ENCODE measurements at places on chromosomes 1 and 21.

DNA sequence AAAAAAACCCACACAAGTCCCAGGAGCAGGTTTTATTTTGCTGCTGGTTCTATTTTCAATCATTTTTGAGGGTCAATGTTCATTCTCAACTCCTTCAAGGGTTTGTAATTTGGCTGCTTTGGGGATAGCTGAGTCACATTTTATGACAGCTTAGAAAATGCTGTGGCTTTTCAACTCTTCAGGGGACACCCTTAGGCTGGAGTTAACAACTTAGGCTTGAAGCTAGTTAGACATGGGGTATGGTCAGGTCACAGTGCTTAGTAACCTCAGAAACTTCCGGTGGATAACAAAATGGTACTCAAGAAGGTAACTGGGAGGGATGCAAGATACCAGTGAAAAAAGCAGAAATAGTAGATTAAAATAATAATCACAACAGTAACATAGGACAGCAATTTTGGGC lies 308.8 kb downstream of the HHIPL2 start:
- DNase-seq: no peak

GRCh38 chr1:12756768-12757413 lies 10.9 kb downstream of the CFAP107 start:
- DNase-seq: no peak

DNA sequence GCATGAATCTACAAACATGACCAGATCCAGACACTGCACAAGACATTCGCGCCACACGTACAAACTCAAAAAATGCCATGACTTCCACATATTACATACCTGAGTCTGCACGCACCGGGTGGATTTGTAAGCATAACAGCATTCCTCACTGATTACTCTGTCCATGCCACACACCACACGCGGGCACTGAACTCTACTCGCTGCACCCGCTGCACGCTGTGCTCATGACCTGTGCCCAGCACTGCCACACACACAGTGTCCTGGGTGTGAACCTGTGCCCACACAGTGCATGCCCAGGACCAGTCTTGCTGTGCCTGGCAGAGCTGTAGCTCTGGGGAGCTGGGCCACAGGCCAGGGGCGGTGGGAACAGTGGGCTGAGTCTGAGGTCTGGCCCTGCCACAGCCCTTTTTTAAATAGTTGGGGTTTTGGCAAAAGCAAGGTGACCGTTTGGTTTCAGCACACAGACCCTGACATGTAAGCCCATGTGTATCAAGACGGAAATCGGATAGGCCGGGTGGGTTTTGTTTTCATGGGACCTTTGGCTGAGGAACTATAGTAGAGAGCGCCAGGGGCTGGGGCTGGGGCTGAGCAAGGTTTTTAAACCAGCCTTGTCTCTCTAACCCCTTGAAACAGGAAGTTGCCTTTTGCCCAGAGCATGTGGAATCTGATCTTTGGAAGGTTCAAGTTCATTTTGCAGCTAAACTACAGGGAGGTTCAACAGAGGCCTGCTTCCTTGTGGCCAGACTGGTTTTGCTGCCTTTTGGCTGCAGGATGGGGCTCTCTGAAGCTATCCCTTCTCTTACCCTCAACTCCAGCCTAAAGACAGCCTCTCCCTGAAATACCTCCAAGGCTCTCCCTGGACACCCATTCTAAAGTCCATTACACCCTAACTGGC lies 12.3 kb upstream of the GOLT1A start:
- DNase-seq: no peak

DNA sequence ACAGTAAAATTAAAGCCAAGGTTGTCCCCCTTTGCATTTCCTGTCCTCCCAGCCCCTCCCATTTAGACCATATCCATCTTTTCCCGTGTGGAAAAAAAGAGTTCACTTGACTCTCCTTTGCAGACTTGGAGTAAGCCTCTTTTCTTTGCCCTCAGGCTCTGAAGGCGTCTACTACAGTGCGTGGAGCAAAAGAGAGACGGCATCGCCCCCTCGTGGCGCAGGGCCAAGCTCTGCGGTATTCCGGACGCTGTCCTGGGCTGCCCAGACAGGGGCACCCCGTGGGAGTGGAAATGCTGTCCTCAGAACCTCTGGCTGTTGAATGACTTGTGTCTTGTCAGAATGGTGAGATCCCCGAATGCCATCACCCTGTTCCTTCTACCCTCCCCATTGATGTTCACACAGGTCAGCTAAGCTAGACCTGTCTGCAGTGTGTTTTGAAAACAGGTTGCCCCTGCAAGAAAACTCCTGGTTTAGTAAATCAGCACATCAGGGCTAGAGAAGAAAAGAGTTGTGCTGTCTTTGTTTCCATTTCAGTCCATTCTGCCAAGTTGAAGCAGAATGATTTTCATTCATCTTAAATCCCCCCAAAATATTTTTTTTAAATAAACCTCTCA lies 12.3 kb upstream of the GJA8 start:
- DNase-seq: peak; percentile 42

GRCh38 chr1:149942207-149942606 lies 5.5 kb upstream of the MTMR11 start:
- no peak for DNase-seq

GRCh38 chr1:160032165-160032820 lies 503 bp upstream of the PIGM start:
- DNase-seq: no peak

- no peak for DNase-seq
These were observed 280.3 kb upstream of the FMN2 start for GRCh38 chr1:239811211-239811885.

- DNase-seq: no peak
These were observed 4.1 kb downstream of the CD84 start for GRCh38 chr1:160575112-160575664.

DNA sequence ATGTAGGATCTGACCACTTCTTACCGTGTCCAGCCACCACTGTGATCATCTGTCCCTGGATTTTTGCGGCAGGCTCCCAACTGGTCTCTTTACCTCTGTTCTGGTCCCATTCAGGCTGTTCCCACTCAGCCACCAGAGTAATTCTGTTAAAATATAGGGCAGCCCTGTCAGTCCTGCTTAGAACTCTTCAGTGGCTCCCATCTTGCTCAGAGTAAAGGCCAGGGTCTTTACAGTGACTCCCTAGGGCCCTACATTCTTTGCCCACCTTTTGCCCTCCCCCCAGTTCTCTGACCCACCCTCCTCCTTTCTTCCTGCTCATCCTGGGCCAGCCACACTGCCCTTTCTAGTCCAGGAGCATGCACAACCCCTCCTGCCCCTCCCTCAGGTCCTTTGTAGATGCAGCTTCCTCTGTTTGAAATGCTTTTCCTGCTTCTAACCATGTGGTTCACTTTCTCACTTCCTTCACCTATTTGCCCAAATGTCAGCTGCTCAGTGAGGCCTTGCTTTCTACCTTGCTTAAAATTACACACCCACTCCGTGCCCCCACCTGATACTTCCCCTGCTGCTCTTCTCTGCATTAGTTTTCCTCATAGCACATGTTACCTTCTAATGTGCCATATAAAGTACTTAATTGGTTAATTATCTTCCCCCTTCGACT lies 7.8 kb downstream of the UBIAD1 start:
- no peak for DNase-seq

- DNase-seq: no peak
These were observed 195.0 kb downstream of the ROR1 start for GRCh38 chr1:63968663-63969440.

- no peak for DNase-seq
These were observed 137.3 kb downstream of the SDCCAG8 start for GRCh38 chr1:243393096-243393495.

GRCh38 chr21:19463966-19464365 lies 1060.4 kb upstream of the TMPRSS15 start:
- no peak for DNase-seq

GRCh38 chr1:23452011-23452411 lies 27.5 kb upstream of the TCEA3 start:
- DNase-seq: peak; percentile 65

DNA sequence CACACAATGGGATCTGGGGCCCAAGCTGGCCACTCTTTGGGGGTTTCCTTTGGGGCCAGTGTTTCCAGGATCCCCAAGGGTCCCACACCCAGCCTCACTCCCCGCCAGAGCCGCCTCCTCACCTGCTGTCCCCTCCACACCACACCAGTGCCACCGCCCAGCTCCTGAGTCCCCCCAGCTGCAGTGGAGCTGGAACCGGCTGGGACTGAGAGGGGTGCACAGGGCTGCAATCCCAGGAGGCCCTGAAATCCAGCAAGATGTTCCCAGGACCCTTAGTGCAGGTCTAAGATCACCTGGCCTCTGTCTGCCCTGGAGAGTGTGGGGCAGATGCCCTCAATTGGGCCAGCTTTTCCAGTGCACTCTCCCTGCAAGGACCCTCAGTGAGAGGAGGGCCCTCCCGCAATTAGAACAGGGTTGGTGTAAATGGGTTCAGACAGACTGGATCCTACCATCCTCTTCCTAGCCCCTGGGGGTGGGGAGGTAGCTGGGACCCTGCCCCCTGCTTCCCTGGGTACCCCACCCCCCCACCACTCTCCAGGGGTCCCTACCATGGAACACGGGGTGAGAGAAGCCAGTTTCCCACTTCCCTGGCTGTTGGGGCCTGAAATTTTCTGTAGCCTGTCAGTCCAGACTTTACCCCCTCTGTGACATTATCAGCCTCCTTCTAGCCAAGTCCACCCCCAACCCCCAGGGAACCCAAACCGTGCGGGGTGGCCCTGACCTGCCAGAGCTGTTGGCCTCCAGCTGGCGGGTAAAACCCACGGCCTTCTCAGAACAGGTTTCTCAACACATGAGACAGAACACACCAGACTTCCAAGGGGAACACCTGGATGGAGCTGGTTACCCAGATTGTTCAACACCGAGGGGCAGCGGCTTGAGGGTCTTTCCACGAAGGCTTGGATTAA lies 7.0 kb downstream of the KRTAP10-12 start:
- DNase-seq: no peak

- DNase-seq: no peak
These were observed 920 bp downstream of the MTR start for GRCh38 chr1:236795757-236796667.

GRCh38 chr1:150015651-150016131 lies 5.2 kb upstream of the OTUD7B start:
- DNase-seq: no peak

DNA sequence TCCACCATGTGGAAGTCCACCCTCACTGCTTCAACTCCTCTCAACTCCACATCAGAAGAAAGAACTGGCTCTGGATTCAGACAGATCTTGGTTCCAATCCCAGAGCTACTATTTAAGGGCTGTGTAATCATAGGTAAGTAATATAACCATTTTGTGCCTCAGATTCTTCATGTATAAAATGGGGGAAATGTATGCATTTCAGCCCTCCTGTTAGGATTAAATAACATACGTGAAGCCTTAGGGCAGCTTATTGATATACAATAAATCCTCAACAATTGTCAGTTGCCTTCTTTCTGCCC lies 23.3 kb downstream of the OTUD7B start:
- DNase-seq: no peak

GRCh38 chr21:37032293-37032692 lies 25.8 kb downstream of the RIPPLY3 start:
- no peak for DNase-seq

GRCh38 chr1:6121651-6122370 lies 58.3 kb downstream of the CHD5 start:
- DNase-seq: no peak

GRCh38 chr1:67434491-67434890 lies 4.3 kb upstream of the SERBP1 start:
- DNase-seq: no peak

DNA sequence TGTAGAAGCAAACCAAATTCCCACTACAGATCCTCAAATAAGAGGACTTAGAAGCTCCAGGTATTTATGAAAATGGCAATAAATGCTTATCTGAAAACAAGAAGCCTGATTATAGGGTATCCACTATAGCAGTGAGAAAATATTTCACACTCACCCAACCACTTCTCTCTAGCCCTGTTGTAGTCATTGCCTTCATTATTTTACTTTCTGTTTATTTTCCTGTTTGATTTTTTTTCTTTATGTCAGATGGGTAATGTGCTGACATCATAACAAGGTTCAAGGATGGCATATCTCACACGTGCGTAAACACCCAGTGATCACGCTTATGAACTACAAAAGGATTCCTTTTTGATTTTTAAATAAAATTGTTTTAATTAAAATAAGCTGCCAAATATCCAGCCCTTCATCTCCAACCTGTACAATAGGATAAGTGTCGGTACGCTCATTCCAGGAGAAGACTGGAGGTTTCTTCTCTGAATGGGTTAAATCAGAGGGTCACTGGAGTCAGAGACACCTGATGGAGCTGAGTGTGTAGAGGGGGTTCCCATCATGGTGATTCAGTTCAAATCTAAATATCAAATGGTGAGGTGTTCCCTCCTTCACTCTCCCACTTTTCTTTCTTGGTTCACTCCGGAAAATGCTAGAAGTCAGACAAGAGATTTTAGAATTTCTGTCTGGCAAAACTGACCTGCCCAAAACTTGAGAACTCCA lies 8.2 kb upstream of the S1PR1 start:
- DNase-seq: no peak

- no peak for DNase-seq
These were observed 51.7 kb upstream of the ACADM start for GRCh38 chr1:75672528-75673393.

DNA sequence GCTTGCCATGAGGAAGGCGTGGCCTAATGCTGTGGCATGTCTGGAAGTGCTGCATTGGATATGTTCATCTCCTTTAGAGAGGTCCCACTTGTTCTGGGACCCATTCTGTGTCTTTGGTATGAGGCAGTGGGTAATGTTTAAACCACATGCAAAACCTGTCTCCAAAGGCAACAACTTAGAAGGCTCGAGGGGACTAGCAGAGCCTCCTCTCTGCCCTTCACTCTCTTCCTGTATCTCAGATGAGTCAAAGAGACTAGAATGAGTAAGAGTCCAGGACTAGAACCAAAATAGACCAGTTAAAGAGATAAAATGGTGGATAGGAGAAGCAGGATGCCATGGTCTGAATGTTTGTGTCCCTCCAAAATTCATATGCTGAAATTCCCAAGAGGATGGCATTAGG lies 220.8 kb upstream of the KIAA0040 start:
- no peak for DNase-seq

DNA sequence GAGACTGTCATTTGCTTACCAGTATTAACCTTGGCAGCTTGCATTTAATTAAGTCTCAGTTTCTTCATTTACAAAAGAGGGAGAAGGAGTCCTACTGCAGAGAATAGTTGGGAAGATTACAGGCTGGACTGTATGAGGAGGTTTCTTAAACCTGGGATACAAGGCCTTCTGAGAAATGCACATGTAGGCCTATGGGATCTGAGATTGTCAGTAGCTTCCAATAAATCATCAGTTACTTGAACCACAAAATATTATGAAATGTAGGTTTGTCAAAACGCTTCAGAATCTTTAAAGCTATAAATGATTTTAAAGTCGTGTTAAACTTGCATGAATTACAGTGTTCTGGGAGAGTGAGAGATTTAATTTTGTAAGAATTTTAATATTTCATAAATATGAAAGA lies 69.6 kb downstream of the NRIP1 start:
- DNase-seq: no peak

DNA sequence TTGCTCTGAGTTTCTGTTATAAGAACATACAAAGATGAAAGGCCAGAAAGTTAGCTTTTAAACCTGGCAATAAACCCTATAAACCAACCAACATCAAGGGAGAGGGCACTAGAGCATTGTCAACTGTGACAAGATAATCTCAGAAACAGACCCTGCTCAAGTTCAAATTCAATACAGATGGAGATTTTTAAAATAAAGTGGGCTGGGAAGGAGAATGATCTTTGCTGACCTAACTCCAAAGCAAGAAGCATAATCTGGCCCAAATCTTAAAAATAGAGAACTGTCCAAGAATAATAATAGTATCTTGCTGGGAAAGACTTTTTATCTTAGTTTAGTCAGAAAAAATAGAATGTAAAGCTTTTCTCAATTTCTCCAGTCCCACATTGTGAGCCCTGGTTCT lies 485.5 kb downstream of the DISC1 start:
- DNase-seq: no peak

GRCh38 chr1:232377494-232377770 lies 252.5 kb downstream of the SIPA1L2 start:
- no peak for DNase-seq

Measured in effector memory CD8-positive, alpha-beta T cell (primary cell).